ENCODE measurements at places on chromosomes 2 and 18.
A peak's percentile ranks its signal among the peaks of the same experiment; 100 is the strongest.

GRCh38 chr2:222595581-222595980 is 60.3 kb downstream of the FARSB start:
- DNase-seq = no peak

- no peak for DNase-seq
Observed at GRCh38 chr18:43314941-43315340, 37.7 kb upstream of the SYT4 start.

GRCh38 chr18:59448546-59448945 is 89.5 kb upstream of the LMAN1 start:
- no peak for DNase-seq

DNA sequence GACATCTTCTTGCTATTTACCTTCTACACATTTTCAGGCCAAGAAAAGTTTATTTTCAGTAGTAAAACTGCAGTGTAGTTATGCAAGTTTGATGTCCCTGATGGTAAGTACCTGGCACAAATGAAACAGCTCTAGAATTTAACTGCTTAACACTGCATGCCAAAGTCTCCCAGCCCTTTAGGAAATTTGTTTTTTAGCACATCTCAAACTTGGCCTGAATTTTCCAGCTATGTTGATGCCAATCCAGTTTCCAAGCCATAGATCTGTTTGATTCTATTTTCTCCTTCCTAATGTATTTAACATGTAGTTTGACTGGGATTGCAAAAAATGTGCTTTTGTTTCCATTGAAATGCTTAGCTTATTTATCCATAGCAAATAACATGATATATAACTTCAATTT is 29.3 kb upstream of the ZNF385B start:
- no peak for DNase-seq

- no peak for DNase-seq
Observed at GRCh38 chr18:58348517-58348916, 280.4 kb downstream of the ALPK2 start.

GRCh38 chr2:162118166-162119031 is 33.6 kb downstream of the GCG start:
- DNase-seq = no peak

- DNase-seq = no peak
Observed at GRCh38 chr2:158557752-158558151, 101.0 kb downstream of the PKP4 start.

DNA sequence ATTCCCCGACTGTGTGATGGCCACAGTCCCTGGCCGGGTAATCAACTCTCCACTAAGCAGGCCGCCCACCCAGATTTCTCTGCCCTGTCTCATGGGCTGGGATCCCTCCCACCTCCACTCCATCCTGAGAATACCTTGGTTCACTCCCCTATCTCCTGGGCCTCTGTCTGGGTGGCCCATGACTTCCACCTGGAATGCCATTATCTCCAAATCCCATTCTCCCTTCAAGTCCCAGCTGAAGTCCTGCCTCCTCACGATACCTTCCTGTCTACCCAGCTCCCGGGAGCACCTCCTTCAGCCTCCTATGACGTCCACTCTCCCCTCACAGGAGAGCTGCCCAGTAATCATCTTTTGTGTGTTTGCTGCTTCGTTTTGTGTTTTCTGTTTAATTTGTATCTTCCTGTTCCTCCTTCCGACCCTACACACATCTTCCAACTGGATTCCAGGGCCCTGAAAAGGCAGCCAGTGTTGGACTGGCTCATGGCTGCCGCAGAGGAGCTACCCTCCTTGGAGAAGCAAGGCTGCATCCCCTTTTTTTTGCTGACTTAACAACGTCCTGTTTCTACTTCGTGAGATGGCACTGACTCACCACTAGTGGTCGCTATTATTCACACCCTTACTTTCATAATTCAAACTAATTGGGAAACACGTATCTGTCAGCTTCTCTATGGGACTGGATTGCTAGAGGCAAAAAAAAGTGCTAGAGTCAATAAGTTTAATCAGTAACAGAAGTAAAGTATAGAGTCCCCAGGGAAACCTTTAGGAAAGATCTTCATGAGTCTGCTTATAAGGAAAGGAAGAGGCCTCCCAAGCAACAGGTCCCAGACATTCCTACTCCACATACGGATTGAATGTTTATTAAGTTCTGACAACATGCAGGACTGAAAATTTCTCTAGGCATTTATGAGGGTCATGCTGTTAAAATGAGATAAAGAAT is 171.9 kb upstream of the GATA6 start:
- DNase-seq = peak; percentile 47

GRCh38 chr2:228701506-228701905 is 520.0 kb upstream of the SPHKAP start:
- no peak for DNase-seq

- no peak for DNase-seq
Observed at GRCh38 chr2:170191166-170191866, 13.4 kb downstream of the MYO3B start.

GRCh38 chr2:9703701-9704221 is 73.0 kb upstream of the YWHAQ start:
- DNase-seq = peak; percentile 35

DNA sequence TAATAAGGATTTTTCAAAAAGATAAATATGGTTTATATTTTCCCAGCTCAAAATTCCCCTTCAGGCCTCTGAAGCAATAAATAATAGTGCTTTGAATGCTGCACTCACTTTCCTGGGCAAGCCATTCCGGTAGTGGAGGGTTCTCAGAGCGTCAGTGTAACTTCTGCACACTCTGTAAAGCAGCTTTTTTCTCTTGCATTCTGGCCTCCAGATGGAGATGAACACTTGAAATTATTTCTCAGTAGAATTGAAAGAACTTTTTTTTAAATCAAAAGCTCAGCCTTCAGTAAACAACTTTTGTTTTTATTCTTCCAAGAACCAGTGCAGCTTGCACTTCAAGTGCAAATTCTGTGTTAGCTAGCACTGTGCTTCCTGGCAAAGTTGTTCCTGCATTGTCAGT is 281.1 kb upstream of the RAB12 start:
- DNase-seq = no peak

DNA sequence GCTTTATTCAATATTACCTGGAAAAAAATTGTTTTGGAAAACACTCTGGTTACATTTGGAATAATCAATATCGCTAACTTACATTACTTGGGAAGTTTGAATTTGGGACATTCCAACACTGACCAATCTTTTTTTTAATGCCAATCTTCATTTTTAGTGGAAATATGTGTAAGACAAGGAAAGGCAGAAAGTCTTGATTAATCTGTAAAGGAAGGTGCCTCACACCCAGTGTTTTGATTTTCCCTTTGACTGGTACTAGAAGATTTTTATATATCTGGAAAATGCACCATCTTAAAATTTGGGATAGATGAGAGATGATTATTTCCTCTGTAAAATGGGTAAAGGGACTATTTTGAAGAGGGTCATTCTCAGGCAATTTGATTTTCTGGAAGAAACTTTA is 879.2 kb upstream of the ZEB2 start:
- DNase-seq = no peak

GRCh38 chr2:168210216-168210894 is 37.0 kb downstream of the STK39 start:
- DNase-seq = no peak

DNA sequence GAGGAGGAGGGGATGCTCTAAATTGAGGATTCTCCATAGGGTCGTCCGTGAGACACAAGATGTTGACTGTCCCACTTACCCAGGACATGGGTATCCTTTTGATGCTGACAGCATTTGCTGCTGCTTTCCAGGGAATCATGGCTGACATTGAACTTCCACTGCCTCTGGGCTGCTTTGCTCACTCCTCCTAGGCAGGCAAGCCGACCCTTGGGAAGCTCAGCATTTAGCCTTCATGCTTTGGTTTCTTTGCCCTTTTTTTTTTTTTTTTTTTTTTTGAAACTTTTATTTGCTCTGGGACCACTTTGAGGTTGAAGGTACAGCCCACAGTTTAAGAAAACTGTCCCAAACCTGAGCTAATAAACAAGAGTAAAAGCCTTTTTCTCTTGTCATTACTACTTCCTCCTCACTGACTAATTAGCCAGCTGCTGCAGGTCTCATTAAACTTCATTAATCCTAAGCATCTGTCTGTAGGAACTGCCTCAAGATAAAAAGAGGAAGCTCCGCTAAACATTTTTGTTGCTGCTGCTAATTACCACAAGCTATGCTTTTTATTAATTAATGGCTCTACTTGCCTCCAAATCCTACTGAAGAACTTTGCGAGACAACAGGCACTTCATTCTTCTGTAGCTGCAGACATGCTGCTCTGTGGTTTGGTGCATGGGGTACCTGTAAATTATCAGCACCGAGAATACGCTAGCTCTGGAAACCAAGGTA is 125.4 kb downstream of the SPTBN1 start:
- DNase-seq = no peak

GRCh38 chr2:22697054-22697788 is 687.8 kb upstream of the KLHL29 start:
- DNase-seq = no peak

- no peak for DNase-seq
Observed at GRCh38 chr2:12389344-12390045, 327.2 kb upstream of the TRIB2 start.

DNA sequence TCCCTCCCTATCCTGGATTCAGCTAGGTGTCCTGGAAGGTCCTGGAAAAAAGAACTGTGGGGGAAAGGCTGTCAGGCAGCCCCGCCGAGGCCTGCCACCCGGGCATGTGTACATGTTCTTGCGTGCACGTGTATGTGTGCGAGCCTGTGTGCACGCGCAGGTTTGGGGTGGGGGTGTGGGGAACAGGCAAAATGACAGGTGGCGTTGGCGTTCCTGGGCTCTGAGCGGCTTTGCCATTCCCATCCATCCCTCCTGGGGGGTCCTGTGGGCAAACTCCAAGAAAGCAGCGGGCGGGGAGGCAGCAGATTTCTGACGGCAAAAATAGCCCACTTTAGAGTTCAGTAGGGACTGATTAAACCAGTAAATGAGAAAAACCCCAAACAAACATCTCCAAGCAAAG is 35.6 kb downstream of the EMX1 start:
- no peak for DNase-seq

- no peak for DNase-seq
Observed at GRCh38 chr2:11215407-11215806, 60.1 kb downstream of the SLC66A3 start.

GRCh38 chr2:181677912-181678586 is 2.3 kb downstream of the NEUROD1 start:
- DNase-seq = peak; percentile 29

GRCh38 chr2:42882756-42883155 is 90.4 kb upstream of the HAAO start:
- DNase-seq = no peak

DNA sequence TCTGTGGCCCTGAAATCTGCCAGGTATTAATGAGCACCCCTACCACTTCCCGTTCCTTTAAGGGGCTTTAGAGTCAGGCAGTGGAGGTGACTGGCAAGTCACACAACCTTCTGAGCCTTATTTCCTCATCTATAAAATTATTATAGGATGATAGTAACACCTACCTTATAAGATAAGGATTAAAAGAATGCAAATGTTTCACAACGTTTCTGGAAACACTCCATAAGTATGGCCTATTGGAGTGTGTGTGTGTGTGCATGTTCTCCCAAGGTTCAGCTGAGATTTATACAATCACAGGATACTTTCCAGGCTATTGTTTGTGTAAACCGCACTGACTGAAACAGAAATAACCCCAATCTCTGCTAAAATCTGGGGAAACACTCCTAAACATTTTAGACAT is 176.0 kb downstream of the PDE11A start:
- no peak for DNase-seq

DNA sequence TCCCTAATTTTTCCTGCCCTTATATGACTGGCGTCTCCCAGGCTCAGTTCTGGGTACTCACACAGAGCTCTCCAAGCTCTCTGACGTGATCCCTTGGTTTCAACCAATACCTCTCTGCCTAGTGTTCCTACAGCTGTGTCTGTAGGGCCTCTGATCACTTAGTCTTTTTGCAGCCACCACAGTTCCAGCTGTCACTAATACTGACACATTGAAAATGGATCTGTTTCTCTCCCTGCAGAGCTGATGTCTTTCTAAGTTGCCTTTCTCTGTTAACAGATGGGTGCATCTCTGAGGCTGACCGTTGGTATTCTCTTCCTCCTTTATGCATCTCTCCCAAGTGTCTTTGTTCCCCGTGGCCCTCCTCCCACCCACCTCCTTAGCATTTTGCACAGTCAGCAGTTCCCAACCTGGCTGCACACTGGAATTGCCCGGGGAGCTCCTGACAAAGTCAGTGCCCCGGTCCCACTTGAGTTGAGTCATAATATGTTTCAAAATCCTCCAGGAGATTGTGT is 62.5 kb downstream of the CERS6 start:
- DNase-seq = no peak

- peak; percentile 81 for DNase-seq
Observed at GRCh38 chr18:38545071-38545470, 979.5 kb upstream of the CELF4 start.

DNA sequence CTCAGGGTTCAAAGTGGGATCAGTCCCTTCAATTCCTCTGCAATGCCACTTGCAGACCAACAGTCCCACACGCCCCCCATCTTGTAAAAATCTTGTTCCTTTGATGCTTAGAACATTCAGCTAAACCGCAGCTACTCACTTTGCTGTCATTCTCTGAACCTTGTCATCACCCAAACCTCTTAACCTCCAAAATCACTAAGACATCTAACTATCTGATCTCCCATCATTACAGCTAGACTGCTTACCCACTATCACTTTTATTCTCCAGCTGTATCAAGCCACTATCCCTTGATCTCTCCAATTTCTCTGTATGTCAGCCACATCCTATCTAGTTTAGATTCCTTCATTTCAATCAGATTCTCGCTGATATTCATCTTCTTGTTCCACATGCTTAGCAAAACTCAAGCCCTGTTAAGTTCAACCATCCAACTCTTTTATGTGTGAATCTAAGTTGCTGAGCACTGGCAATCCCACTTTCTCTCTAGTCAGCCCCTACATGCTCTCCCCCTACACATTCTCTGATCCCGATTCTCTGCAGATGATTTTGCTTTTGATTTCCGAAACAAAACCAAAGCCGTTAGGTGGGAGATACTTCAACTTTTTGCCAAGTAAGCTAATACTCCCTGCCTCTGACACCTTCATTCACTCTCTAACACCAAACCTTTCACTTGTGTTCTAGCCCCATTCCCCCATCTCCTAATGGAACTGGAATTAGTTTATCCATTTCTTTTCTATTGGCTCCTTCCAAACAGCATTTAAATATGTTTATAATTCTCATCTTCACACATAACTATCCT is 4.6 kb downstream of the GTF3C2 start:
- DNase-seq = no peak

GRCh38 chr2:54876764-54877163 is 153.3 kb downstream of the EML6 start:
- DNase-seq = no peak

DNA sequence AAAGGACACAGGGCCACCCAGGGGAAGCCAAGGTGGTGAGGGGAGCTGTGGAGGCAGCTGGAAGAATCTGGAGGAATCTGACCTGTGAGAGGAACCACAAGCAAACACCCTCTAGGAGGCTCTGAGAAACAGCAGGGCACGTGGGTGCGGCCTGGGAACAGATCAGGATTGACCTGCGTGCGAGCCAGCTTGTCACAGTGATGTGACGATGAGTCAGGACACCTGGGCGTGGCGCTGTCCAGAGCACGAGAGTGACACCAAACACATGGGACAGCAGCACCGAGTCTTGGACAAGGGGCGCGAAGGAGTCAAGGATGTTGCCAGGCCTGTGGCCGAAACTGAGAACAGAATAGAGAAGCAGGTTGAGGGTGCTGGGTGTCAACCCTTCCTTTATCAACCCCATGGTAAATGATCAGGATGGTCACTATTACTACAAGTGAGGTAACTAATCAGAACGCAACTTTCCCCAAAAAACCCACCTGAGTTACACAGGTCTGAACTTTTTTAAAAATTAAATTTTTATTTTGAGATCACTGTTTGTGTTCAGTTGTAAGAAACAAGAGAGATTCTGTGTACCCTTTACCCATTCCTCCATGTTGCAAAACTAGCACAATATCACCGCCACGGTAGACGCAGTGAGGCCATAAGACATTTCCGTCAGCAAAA is 637 bp upstream of the SFT2D3 start:
- no peak for DNase-seq

All from GDM1 (cell line).